Cerebellar cortex (tissue), 1 donor: ENCODE measurements at places on chromosomes 16 and 17.

DNA sequence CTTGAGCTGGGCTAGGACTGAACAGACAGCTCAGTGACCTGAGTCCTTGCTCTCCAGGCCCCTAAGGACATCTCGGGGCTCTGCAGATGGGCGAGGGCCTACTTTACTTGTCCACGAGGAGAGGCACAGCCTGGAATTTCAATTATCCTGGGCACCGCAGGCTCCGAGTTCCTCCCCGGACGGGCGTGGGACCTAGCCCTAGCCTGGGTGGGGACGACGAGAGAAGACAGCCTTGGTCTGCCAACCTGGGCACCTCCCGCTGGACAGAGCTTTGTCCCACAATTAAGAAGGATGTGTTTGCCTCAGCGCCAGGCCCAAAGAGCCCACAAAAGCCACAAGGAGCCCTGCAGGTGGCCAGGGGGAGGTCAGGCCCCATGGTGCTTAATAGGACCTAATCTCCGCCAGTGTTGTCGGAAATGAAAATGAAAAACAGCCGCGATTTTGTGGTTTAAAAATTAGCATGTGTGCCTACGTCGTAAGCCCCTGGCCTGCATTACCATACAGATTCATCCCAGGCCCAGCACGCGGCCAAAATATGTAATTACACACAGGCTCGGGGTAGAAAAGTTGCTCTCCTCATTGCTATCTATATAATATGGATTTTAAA lies 51.4 kb upstream of the LHX1 start:
- DNase-seq = no peak

GRCh38 chr17:42338427-42338985 lies 49.7 kb downstream of the STAT3 start:
- DNase-seq = no peak

GRCh38 chr17:8799570-8800212 lies 526 bp upstream of the MFSD6L start:
- no peak for DNase-seq

GRCh38 chr17:80372456-80372855 lies 42.5 kb upstream of the ENDOV start:
- no peak for DNase-seq

GRCh38 chr16:2517954-2518605 lies 2.1 kb upstream of the AMDHD2 start:
- DNase-seq = no peak

DNA sequence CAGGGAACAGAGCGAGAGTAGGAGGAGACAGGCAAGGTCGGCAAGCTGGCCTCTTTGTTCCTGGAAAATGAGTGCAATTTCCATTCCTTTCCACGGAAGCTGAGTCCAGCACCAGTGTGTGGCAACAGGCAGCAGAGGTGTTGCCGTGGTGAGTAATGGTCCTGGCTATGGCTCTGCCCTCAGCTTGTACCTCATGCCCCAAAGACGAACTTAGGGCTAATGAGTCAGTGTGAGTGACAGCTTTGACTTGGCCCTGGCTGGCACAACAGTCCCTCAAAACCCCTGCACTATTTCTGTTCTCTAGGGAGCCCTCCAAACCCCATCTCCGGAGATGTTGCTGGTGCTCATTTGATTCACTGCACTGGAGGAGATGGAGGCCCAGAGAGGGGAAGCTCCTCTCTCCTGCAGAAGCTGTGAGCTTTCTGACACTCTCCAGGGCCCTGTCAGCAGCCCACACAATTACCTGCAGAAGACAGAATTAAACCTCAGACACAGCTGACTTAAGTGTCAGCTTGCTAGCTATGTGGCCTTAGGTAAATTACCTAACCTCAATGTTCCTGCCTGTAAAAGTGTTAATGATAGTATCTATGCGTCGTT lies 129.9 kb downstream of the TMEM132E start:
- no peak for DNase-seq

- DNase-seq = no peak
Observed at GRCh38 chr16:3726021-3726687, 8.8 kb upstream of the TRAP1 start.

DNA sequence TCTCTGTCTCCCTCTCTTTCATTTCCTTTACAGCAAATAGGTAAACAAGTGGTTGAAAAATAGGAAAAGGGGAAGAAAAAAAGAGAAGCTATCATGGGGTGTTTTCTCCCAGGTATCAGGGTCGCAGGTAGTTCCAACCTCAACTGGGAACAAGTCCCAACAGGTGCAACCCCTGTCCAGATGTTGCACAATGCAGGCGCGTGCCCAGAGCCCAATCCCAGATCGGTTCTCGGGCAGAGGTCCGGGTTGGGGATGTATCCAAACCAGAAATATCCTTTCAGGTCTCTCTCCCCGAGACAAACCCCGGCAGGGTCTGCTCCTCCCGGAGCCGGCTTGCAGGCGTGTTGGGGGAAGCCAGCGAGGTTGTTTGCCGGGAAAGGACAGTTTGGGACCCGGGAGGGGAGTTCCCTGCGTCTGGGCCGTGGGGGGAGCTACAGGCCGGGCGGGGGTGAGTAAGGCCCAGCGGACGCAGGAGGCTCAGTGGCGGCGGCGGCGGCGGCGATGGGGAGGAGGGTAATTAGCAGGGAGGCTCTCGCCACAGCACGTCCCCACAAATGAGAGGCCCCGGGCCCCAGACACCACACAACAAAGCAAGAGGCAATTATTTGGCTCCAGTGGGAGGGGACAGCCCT lies 21.2 kb upstream of the SP6 start:
- no peak for DNase-seq

DNA sequence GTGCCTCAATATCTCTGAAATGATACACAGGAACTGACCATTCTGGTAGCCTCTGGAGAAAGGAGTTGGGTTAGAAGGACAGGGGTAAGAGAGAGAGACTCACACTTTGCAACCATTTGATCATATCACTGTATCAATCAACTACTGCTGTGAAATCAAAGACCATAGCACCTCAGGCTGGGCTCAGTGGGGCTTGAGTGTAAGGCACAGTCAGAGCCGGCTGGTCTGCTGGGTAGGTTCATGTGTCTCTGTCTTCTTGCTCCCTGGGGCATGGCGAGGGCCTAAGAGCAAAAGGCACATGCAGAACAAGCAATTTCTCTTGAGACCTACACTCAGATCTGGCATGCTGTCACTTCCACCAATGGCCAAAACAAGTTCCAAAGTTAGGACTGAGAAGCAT lies 46.7 kb upstream of the C16orf82 start:
- no peak for DNase-seq

DNA sequence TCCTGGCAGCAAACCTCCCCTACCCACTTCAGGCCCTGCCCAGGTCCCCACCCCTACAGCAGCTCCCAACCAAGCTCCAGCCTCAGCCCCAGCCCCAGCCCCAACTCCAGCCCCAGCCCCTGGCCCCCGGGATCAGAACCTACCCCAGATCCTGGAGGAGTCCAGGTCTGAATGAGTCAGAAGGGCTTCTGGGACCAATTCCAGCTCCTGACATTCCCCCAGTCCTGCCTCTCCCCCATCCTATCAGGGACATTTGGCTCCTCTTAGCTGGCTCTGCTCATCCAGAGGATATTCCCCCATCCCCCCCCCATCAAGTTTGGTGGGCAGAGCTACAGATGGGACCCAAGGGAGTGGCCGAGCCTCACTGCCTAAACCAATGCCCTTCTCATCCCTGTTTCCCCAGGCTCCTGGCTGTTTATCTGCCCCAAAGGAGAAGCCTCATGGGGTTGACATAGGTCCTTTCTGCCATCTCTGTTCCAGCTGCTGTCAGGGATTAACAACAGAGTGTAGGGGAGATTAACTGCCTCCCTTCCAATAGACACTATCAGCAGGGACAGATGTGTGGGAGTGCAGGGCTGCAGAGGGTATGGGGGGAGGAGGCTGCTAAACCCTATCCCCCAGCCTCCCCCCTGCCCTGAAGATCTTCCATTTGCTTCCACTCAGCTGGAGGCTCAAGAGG lies 16.5 kb downstream of the CNTNAP1 start:
- no peak for DNase-seq

DNA sequence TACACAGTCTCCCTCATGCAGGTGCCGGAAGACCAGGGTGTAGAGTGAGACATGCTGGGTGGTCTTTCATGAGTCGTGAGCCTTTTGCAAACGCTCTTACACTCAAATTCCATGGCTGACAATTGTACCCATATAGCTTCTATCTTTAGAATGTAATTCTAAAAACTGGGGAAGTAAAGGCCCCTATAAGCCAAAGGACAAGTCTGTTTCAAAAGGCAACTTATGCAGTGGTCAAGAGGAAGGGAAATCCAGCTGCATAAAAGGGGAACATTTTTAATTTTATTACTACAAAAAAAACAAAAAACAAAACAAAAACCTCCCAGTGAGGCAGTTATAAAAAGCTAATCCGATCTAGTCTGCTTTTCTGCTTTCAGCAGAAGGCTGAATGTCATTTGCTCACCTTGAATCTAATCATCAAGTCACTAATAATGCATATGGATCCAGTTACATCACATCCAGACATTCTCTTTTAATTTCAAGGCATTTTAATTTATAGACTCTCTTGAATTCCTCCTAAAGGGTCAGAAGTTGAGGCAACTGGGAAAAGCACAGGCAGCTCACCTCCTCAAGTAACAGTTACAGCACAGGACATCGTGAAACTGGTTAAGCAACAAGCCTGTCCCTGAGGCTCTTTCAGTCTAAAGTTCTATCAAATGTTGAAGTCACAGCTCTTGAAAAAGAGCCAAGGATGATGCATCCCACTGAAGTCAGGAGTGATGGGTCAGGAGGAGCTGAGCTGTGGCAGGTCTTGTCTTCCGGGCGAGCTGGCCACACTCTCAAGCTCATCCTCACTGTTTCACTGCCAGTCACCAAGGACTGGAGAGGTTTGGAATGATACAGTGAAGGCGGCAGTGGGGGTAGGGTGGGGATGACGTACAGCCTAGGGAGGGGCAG lies 99.7 kb downstream of the VPS53 start:
- no peak for DNase-seq

DNA sequence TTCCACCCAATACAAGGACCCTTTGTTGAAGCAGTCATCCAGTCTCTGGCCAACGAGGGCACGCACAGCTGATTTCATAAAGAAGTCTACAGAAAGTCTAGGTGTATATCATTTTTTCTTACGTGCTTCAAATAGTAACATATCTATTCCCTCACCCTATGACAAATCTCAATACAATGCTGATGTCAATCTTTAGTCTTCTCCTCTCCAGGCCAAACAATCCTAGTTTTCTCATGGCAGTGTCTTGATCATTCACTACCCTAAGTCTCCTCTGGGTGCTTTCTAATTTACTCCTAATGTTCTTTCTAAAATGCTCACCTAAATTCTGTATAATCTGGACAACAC lies 92.6 kb downstream of the CACNG1 start:
- no peak for DNase-seq

- DNase-seq = no peak
Observed at GRCh38 chr16:50611995-50612848, 64.0 kb downstream of the NKD1 start.

- DNase-seq = no peak
Observed at GRCh38 chr16:86930001-86930400, 351.7 kb downstream of the FOXL1 start.

GRCh38 chr16:20628213-20628612 lies 52.0 kb upstream of the ACSM2B start:
- no peak for DNase-seq

- DNase-seq = peak; percentile 26
Observed at GRCh38 chr17:10198509-10199249, at the start of gene GAS7. GAS7 (minus strand) TSS chr17:10198606.

DNA sequence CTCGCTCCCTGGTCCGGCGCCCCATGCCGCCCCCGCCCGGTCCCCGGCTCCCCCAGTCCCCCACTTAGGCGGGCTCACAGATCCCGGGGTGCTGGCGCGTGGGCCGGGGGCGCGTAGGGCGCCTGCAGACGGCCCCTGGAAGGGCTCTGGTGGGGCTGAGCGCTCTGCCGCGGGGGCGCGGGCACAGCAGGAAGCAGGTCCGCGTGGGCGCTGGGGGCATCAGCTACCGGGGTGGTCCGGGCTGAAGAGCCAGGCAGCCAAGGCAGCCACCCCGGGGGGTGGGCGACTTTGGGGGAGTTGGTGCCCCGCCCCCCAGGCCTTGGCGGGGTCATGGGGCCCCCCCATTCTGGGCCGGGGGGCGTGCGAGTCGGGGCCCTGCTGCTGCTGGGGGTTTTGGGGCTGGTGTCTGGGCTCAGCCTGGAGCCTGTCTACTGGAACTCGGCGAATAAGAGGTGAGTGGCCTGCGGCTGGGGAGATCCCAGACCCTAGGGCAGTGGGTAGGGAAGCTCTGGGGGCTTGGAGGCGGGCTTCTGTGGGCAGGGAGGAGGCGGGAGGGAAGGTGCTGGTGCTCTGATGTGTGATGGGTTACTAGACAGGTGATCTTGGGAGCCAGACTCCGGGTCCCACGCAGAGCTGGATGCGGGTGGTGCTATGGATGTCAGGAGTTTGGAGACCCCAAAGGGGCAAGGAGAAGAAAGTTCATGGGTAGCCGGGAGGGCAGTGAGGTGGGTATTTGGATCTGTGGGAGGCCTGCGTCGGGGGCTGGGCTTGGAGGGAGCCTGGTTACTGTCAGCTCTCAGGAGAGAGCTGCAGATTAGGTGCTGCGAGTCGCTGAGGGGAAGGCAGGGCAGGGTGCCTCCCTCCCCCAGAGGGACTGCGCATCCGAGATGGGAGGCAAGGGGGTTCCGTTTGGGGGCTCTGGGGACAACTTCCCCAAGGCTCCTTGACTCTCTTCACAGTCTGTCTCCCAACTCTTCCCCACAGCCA lies 560 bp downstream of the EFNB3 start:
- DNase-seq = no peak

GRCh38 chr17:44222112-44222869 lies 2.8 kb upstream of the UBTF start:
- peak; percentile 95 for DNase-seq

DNA sequence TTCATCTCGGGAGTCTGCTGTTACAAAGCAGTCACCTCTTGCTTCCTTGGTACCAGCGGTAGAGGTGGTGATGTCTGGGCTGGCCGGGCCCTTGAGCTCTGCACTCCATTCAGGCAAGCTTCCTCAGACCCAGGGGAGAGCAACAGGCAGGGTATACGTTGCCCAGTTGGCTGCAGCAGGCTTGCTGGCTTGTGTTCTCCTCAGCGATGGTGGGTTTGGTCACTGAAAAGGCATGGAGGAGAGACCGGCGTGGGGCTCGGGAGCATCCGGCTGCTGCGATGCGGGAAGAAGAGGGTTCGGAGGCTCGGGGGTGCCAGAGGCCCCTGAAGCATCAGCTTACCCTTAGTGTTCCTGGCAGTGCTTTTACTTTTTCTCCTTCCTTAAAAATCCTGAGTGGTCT lies 25.8 kb downstream of the SAP30BP start:
- peak; percentile 59 for DNase-seq

DNA sequence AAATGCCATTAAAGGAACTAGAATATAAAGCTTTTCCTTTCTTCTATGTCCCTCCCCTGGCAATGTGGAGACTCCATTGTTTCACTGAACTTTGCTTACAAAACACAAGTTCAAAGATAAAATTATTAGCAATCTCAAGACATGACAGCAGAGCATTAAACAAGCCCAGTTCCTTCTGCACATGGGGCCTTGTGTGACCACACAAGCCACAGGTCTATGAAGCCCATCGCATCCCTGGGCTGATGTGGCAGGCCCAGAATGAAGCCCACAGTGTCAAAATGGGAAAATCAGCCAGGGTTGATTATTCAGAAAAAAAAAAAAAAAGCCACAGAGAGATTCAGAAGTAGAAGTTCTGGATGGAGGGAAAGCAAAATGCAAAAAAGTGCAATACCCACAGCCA lies 12.9 kb upstream of the SLC39A11 start:
- no peak for DNase-seq

- no peak for DNase-seq
Observed at GRCh38 chr16:76956394-76956793, 234.6 kb upstream of the MON1B start.
